Hepatic stellate cell (primary cell): ENCODE measurements at places on chromosomes 13 and 19.

DNA sequence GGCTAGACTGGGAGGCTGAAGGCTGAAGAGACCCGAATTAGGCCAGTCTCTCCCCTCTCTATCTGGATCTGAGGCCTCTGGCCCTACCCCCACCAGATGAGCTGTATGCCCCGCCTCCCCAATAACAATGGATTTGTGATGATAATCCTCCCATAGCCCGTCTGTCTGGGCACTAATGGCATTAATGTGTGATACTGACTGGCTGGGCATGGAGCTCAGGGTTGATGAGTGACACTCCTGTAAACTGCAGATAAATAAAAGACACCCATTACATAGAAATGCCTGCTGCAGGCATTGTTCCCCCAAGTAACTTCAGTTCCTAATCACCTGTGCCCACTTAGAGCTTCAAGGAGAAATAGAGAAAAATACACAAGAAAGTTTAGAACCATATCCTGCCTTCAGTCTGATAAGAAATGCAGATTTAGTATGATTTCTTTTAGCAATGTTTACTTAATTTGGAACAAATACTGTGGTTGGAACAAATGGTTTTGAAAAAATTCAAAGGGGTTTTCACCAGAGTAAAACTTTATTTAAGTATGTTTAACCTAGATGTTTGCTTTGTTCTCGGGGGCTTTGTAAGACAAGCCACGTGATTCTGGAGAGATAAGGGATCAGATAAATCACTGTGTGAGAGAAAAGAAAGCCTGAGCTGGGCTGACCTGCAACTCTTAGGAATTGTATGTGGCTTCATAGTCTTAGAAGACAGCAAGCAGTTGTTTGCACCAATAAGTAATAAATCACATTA lies 60.3 kb downstream of the TNFRSF19 start:
- no peak for DNase-seq

DNA sequence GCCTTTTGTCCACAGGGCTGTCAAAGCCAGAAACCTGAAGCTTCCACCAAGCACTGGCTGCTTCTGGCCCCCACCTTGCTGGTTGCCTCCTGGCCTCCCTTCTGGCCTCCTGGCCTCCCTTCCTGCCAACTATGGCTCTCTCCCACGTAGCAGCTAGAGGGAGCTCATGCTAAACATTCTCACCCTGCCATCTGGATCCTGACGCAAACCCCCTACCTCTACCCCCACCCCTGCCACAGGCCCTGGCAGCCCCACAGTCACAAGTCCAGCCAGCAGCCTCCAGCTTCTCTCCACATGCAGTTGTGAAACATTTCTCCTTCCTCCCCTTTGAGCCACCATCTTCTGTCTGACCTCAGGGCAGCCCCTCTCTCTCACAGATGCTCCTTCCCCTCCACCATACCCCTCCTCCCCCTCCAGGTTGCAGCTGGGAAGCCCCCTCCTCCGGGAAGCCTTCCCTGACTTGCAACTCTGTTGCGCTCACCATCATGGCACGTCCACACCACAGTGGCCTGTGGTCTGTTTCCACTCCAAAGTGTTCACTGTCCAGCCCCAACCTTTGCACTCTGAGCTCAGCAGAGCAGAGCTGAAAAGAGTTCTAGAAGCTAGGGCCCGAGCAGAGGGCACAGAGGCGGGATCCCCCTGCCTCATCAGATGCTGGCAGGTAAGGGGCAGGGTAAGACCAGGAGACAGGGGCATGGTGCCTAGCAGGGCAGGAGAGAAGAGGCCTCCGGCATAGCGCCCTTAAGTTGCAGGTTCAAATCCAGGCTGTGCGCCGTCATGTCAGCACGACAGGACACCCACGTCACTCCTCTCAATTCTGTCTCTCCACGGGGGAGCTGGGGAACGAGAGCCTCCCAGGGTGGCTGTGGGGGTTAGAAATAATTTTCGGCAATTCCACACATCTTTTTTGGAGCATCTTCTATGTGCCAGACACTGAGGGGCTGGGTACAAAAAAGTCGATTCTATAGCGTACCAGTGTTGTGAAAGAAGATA lies 7.3 kb downstream of the ADGRL1 start:
- DNase-seq = no peak

GRCh38 chr13:109955598-109955997 lies 169.2 kb upstream of the IRS2 start:
- no peak for DNase-seq

DNA sequence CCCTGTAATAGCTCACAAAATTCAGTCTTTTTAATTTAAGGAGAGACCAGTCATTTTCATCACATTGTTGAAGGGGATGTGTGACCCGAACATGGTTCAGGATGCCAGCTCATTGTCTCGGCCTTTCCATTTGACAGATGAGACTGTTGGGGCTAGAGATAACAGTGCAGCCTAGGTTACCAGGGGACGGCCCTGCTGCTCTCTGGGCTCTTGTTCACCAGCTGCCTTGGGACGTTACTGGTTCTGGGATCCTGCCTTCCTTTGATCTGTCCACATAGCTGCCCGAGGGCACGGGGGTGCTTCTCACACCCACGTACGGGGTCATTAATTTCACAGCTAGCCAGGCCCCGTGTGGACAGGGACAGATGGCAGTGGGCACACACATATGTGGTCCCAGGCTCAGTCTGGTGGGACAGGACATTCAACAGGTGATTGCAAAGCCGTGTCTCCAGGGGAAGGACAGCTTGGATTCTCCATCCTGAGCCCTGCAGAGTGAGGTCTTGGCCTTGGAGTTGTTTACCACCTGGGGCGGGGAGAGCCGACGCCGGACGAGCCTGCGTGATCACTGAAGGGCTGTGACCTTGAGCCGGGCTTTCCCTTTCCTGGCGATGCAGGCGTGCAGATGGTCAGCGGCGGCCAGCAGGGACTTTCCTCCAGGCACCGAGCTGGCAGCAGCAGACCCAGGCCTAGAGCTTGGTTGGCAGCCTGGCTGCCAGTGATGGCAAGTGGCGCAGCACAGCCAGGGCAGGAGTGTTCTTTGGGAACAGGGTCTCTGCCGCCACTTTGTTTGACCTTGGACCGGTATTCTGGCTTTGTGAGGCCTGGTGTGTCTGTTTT lies 26.7 kb upstream of the NPAS1 start:
- DNase-seq = no peak

GRCh38 chr13:61078976-61079770 lies 336.5 kb downstream of the PCDH20 start:
- no peak for DNase-seq

GRCh38 chr13:51286135-51287002 lies 53.1 kb upstream of the SERPINE3 start:
- DNase-seq = peak; percentile 70

DNA sequence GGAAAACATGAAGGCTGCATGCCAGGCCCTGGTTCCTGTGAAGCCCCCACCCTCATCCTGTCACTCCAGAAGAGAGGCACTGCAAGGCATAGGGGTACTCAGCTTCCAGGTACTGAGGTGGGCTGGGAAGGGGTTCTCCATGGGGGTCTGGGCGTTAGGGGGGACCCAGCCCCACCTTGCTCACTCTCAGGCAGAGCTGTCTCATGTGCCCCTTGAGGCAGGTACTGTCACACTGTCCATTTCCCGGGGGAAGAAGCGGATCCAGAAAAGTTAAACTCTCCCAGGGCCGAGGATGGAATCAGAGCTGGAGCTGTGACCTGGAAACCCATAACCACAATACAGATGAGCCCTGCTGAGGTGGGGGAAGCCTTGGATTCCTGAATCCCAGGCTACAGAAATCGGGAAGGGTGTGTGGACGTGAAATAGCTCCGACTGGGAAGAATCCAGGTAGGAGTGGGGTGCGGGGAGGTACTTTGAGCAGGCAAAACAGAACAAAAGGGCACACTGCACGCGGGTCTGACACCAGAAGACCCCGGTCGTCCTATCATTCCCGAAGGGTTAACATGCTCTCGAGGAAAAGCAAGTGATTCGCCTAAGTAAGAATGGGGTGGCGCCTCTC lies 540 bp upstream of the USE1 start:
- DNase-seq = no peak

DNA sequence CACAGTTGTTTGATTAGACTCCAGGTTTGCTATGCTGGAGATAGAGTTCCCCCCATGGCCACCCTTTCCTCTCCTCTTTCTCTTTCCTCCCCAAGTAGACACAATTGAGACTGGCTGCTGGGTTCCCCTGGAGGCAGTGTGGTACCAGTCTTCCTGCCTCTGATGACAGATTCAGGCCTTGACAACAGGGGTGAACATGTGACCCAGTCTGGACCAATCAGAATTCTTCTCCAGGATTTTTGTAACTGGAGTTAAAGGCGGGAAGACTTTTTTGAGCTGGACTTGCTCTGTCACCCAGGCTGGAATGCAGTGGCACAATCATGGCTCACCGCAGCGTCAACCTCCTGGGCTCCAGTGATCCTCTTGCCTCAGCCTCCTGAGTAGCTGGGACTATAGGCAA lies 48.7 kb downstream of the CCNE1 start:
- no peak for DNase-seq

- no peak for DNase-seq
Observed at GRCh38 chr13:32176696-32177095, 138.5 kb downstream of the ZAR1L start.

DNA sequence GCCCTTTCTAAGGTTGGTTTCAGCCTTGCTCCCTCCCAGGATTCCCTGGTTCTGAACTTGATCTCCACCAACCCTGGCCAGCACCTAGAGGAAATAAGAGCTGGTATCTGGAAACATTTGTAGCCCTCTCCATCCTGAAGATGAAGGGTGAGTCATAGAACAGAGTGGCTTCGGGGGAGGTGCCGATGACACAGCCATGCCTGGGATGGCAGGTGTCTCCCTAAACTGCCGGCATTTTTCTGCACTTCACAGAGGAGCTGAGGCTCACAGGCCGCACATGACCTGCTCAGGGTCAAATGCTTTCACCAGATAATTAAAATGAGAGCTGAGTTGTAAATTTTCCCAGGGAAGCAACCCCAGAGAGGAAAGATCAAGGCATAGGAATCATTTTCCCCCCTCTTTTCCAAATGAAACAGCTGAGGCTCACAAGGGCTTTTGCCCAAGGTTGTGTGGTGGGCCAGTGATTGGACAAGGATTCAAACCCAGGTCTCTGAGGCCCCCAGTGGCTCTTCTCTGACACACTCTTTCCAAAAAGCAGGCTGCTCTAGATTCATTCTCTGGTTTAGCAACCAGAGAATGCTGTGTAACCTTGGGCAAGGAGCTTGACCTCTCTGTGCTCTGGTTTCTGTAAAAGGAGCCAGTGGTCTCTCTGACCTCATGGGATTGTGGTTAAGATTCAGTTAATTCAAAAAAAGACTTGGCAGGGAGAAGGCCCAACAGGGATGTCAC lies 1.2 kb upstream of the SLC25A42 start:
- peak; percentile 58 for DNase-seq

DNA sequence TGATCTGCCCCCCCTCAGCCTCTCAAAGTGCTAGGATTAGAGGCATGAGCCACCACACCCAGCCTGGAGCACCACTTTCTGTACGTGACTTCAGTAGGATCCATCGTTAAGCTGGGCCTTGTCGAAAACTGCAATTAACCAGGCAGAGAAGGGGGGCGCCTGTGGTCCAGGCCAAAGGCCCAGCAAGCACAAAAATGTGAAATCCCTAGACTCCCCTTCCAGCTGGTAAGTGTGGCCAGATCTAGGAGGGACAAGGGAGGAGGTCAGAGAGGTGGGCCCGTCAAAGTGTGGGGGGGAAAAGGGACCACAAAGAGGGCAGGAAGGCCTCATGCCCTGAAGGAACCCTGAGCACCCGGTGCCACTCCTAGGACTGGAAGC lies 13.8 kb downstream of the DDX39A start:
- no peak for DNase-seq

DNA sequence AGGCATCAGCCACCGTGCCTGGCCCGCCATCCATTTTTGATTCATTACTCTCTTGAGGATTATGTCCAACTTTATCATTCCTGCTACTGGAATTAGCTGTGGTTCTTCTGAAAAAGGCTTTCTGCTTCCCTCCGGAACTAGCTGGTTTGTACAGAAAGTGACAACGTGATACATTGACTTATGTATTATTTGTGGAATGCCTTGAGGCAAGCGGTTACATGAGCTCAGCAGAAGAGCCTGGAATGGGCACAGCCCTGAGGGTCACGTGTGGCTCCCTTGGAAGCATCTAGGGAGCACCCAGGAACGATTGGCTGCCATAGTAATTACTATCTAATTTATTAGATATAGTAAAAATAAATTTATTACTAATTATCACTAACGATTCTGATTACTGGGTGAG lies 14.4 kb upstream of the RETN start:
- no peak for DNase-seq

GRCh38 chr13:109529964-109530363 lies 256.4 kb downstream of the IRS2 start:
- DNase-seq = no peak

GRCh38 chr19:718251-718951 lies 9.7 kb downstream of the PALM start:
- no peak for DNase-seq

- no peak for DNase-seq
Observed at GRCh38 chr13:80718970-80719369, 378.0 kb upstream of the SPRY2 start.

DNA sequence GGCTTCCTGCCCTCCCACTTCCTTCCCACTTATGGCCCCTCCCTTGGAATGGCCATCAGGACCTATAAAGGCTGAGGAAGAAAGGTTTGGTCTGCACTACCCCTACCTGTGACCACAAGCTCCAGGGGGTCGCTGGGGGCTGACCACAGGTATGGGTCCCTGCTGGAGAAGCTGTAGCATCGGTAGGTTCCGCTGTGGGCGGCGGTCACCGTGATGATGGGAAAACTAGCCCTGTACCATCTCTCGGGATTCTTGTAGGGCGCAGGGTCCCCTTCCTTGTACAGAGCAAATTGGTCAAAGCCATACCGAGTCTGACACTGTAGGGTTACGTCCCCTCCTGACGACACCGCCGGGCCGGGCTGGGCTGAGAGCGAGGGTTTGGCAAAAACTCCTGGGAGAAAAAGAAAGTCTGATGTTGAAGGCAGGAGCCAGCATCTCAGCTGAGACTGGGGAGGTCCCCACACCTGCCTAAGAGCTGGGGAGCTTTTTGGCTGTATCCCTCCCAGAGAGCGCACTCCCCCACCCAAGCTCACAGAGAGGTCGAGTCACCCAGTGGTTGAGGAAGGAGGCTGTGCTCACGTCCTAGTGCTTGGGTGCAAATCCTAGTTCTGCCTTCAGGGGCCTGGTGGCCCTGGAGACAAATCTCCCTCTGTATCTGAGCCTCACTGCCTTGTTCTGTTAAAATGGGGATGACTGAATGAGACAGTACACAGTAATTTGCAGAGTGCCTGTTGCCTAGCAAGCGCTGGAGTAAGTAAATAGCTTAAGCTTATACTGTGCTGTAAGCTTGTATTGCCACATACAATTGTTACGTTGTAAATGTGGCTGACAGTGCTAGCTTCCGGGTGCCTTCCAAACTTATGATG lies 10.4 kb downstream of the GP6 start:
- DNase-seq = no peak

DNA sequence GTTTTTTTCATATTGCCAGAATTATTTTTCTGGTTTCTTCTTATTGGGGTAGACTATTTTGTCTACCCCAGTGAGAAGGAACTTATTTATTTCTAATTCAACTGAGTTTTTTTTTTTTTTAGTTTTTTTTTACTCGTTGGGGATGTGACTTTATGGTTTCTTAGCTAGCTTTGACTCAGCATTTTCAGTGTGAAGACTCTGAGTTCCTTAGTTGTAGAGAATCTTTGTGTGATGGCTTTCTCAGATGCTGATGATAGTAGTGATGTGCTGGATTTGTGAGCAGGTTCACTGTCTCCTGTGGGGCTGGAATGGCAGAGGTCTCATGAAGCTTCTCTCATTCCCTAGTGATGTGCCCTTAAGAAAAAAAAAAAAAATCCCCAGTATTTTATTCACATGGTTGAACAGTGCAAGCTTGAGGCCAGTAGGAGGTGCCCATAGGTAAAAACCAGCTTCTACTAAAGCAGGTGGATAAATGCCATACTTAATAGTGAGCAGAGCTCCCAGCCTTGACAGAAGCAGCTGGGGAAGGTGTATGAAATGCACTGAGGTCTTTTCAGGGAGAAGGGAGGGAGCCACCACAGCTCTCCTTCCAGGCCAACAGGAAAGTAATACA lies 106.2 kb upstream of the KLF5 start:
- DNase-seq = no peak
